Activated T-helper 1 cell treated with Interleukin-2 at 50 U/mL for 16 hours (primary cell): ENCODE measurements at places on chromosomes 6 and 20.

DNA sequence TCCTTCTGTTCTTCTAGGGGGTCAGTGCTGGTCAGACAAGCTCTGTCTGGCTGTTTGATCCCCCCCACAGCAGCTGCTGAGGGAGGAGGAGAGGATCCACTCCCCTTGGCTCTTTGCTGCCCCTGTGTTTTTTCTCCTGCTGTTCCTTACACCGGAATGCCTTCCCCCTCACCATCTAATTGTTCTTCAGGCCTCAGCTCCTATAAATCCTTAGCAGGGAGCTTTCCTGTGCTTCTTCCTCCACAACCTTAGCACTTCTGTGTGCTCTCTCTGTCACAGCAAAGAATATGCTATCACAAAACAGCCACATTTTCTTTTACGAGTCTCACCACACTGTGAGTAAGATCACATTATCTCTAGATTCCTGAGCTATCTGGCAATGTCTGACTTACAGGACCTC, 196.6 kb downstream of the OTOR start:
- no peak for DNase-seq

GRCh38 chr6:3551716-3552511, 95.1 kb upstream of the SLC22A23 start:
- DNase-seq: no peak

- no peak for DNase-seq
Measured at GRCh38 chr6:6678811-6679210, 90.3 kb downstream of the LY86 start.

GRCh38 chr6:7124636-7125035, 16.9 kb downstream of the RREB1 start:
- DNase-seq: no peak

- no peak for DNase-seq
Measured at GRCh38 chr6:145155873-145156782, 579.2 kb downstream of the EPM2A start.

GRCh38 chr6:170167657-170168159, 123.2 kb downstream of the DLL1 start:
- DNase-seq: no peak

DNA sequence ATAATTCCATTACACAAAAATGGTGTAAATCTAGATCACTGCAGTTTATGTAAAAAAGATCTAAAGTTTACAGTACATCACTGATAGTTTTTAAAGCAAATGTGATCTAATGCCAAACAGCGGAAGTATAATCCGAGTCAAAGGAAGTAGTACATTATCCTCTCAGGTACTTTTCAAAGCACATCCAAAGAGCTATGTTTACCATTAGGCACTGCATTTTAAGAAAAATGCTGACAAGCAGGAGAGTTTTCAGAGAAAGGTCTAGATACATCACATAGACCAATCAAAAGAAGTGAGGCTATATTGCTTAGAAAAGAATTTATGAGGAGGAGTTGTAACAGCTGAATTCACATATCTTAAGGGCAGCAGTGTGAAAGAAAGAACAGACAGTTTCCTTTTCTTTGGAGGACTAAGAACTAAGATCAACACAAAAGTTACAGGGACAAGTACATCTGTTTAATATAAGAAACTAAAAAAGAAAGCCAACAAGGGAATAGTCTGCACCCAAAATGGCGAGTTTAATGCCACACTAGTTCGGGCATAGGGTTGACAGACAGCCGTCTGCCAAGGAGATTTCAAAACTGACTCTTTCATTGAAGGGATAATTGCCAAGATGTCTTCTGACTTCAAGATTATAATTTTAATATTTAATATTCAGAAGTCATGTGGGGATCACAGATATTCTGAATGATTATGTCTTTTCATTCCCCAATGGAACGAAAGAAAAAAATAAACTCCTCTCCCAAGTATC, 1.4 kb downstream of the ZNF184 start:
- no peak for DNase-seq
